ENCODE measurements at places on chromosomes 1 and 21.
A peak's percentile ranks its signal among the peaks of the same experiment; 100 is the strongest.

GRCh38 chr1:216346526-216346925 is 76.7 kb downstream of the USH2A start:
- DNase-seq = no peak

GRCh38 chr21:36627242-36627641 is 71.7 kb upstream of the SIM2 start:
- DNase-seq = no peak

- no peak for DNase-seq
These were observed 2.8 kb upstream of the LSM10 start for GRCh38 chr1:36400514-36400824.

GRCh38 chr1:112704391-112704933 is 2.5 kb downstream of the RHOC start:
- peak; percentile 44 for DNase-seq

GRCh38 chr1:63873751-63874150 is 99.9 kb downstream of the ROR1 start:
- DNase-seq = no peak

- DNase-seq = no peak
These were observed 1.4 kb upstream of the NUP133 start for GRCh38 chr1:229509576-229509975.

- DNase-seq = no peak
These were observed 259.1 kb downstream of the DSCAM start for GRCh38 chr21:40587736-40588346.

DNA sequence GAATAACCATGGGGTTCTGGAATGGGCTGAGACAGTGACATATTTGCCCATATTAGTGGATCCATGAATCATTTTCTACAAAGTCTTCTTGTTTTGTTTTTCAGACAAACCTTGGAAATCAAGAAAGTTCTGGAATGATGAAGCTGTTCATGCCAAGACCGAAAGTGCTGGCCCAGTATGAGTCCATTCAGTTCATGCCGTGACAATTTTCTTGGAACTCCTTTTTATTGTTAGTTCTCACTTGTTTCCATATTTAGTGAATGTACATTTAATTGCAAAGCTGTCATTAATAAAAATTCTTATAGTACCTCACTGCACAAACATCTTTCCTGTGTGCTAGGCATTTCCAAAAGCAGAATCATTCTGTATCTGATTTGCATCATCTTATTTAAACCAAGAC is 100.6 kb upstream of the KCNJ15 start:
- DNase-seq = no peak

GRCh38 chr1:28244549-28245251 is 8.8 kb downstream of the ATP5IF1 start:
- DNase-seq = no peak

GRCh38 chr1:22137004-22137720 is 5.7 kb downstream of the WNT4 start:
- DNase-seq = no peak

DNA sequence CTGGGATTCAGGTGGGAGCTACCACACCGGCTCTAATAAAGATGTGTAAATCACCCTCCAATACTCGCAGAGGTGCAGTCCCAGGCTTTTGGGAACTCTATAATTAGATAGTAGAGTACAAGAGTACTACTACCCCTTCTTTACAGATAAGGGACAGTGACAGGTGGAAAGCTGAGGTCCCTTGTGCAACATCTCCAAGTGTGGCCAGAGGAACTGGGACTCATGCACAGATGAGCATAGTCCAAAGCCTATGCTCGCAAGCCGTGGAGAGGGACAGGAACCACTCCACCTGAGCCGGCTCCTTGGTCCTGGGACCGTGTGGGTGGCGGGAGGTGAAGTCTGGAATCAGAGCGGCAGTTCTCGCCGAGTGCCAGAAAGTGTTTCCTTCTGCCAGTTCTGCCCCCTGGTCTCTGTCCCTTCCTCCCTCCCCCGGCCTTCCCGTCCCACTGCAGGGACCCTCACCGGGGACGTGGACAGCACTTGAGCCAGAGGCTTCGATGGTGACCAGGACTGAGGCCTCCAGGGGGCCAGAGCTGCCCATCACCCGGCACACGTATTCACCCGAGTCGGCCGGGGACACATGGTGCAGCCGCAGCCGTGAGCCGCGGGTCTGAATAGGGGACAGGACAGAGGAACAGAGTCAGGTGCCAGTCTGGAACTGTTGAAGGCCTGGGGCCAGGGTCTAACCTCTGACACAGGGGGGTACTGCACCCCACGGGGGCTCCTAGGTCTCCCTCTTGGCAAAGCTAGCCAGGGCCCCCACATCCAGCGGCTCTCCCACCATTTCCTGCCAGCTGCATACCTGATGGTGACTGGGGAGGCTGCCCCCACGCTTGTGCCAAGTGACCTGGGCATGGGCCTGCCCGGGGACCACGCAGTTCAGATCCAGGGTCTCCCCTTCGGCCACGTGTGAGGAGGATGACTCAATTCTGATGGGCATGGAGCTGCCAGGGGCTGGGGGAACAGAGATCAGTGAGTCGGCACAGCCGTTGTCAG is 33.9 kb downstream of the LDLRAD2 start:
- no peak for DNase-seq
